ENCODE measurements at places on chromosomes 1 and 21.

DNA sequence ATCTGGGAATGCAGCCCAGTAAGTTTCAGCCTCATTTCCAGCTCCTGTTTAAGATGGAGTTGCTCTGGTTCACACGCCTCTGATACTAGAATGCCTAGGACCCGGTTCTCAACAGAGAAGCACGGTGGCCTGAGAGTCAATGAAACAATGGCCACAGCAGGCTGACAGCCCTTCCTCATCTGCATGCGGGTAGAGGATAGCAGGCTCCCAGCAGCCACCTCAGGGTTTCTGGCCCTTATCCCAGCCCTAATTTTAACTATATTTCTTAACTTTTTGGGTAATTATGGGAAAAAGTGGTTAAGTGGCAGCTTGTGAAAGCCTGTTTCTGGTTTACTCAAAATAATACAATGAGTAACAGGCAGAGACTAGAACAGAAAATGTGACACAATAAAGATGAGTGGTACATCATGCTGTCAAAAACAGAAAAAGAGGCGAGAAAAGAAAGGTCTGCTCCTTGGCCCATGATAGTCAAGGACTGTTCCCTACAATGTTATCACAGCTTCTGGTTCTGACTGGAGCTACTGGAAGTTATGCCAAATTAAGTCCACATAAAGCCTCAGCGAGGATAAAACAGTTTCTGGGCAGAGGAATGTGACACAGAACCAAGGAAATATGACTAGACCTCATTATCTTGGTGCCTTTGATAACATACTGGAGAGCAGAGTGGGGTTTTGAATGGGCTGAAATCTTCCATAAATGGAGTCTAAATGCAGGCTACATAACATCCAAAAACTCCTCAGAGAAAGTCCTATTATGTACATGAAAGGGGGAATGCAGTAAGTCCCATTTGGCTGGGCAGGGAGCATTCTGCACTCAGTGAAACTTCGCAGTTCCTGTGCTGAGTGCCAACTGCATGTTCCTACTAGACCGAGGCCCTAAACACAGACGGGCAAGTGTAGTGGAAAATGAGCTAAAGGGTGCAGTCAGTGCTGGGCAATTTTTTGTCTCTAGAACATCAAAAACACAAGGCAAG lies 92.1 kb downstream of the NIBAN1 start:
- no peak for DNase-seq

DNA sequence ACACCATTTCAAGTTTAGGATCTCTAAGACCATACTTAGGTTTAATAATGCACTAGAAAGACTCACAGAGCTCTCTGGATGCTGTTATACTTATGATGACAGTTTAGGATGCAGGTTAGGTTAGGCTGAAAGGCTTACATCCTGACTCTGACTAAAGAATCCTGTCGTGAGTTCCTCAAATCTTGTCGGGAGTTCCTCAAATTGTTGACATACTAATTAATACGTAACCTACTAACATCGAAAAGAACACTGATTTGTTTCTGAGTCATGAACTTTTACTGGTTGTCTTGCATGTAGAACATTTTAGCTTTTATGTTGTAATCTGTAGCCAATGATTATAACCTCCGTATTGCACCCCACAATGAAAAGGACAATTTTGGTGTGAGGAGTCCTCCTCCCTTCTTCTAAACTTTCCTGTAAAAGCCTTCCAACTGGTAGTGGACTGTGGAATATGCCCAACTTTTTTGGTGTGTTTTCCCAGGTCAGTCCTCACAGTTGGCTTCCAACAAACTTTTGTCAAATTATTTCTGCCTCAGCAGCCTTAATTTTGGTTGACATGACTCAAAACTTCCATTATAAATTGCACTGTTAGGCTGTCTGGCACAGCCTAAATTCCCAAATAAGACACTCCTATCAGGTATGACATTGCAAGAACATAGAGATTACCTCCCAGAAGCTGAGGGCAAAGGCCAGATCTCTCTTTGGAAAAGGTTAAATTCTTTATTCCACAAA lies 107.9 kb upstream of the PALMD start:
- DNase-seq = no peak

GRCh38 chr1:52904927-52905698 lies 16.4 kb downstream of the ECHDC2 start:
- peak; percentile 52 for DNase-seq

- DNase-seq = no peak
Measured at GRCh38 chr1:67294836-67295617, 12.6 kb upstream of the IL12RB2 start.

GRCh38 chr1:93844262-93845045 lies 34.6 kb downstream of the DNTTIP2 start:
- peak; percentile 53 for DNase-seq

DNA sequence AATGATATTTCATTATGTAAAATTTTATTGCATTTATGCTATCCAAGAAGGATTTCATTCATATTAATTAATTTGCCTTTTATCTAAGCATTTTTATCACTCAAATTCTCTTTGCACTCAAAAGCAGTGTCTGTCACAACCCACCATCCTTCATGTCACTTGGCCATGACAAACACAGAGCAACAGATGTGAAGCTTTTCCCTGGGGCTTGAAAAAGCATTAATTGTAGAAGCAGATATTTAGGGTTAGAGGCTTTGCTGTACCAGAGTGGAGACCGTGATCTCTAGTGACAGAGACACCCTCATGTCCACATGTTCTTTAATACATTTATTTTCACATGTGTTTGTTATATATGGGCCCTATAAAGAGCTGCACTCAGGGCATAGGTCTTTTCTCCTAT lies 230.5 kb downstream of the SPATA17 start:
- DNase-seq = no peak

- no peak for DNase-seq
Measured at GRCh38 chr1:170580636-170581440, 48.9 kb downstream of the GORAB start.

DNA sequence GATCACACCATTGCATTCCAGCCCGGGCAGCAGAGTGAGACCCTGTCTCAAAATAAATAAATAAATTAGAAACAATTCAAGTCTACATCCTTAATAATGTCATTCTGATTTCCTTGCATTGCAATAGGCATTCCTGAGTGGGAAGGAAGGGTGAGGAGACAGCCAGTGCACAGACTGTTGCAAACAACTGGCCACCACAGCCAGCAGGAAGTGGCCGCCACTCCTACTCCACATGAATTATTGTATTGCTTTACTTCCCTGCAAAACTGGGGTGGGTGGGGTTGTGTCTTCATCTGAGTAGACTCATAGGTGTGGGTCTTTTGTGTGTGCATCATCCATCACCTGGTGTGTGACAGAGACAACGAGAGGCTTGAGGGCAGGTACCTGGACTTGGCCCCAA lies 60.1 kb downstream of the OPTC start:
- DNase-seq = no peak

- DNase-seq = peak; percentile 15
Measured at GRCh38 chr1:93324486-93325464, 20.9 kb upstream of the DR1 start.

DNA sequence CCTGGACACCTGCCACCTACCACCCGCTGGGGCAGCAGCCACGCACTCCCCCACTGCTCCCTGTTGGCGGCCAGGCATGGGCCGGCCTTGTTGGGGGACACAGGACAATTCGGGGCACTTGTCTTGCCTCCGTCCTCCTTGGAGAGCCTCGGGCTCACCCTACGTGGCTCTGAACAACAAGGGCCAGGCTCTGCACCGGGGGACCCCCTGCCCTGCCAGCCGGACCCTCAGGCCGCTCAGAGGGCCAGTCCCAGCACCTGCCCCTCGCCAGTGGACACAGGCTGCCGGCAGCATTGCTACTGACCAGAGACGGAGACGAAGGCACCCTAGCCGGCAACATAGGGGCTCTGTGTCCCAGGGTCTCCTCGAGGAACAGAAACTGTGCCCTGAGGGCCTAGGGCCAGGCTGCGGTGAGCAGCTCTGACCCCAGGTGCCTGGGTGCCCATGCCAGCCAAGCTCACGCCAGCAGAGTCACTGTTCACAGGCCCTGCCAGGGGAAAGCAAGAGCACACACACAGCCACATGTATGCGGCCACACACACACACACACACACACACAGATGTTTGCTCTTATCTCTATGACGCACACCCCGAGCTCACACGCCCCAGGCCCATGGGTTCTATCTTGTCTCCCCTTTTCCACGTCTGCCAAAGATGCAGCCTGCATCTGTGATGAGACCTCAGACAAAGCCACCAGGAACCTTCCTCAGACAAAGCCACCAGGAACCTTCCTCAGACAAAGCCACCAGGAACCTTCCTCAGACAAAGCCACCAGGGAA lies 45.9 kb downstream of the MORN1 start:
- DNase-seq = no peak

- no peak for DNase-seq
Measured at GRCh38 chr1:9367806-9368205, 75.1 kb downstream of the SPSB1 start.

DNA sequence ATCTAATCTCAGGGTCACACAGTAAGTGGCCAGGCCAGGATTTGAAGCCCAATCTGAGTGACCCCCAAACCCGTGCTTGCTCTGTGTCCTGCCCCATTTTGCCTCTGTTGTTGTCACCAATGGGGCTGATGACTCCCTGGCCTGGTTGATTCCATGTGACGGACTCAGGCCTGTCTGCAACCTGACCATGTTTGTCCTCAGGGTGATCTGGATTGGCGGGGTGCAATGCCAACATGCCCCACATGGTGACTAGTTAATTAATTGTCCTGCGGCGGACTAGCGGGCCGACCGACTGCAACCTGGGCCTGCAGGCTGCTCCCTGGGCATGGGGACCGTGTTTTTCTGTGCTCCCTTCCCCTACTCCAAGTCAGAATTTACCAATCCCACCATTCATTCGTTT lies 256.3 kb downstream of the MATN1 start:
- DNase-seq = no peak

DNA sequence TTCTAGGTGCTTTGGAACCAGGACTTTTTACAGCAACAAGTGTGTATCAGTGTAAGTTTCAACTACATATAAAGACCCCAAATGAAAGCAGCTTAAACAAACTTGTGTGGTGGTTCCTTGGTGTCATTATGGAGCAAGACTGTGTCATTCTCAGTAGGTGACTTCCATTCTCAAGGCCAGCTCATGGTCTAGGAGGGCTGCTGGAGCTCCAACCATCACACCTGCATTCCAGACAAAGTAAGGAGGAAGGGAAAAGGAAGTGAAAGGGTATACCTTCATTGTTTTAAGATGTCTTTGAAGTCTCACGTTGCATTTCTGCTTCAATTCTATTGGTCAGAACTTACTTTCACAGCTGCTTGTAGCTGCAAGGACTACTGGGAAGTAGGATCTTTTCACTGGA lies 188.6 kb downstream of the C1orf94 start:
- DNase-seq = no peak

GRCh38 chr21:44441581-44442265 lies 13.6 kb upstream of the LRRC3 start:
- no peak for DNase-seq

DNA sequence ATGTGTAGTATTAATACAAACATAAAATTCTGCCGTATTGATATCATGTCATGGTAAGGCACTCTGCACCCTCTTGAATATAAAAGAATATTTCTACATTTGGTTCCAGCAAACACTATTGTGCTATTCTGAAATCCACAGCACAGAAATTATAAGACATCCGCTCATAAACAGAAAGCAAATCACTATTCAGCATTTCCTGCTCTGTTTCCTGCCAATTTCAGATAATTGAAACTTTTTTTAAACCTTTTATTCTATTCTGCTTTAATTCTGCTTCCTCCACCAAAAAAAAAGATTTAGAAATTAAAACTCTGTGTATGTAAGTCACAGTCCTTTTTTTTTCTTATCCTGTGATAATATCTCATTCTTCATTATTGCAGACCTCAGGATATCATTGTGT lies 39.6 kb upstream of the PLEKHO1 start:
- no peak for DNase-seq

- DNase-seq = no peak
Measured at GRCh38 chr1:234603221-234604204, 6.5 kb downstream of the IRF2BP2 start.

GRCh38 chr1:6472391-6472790 lies 6.4 kb upstream of the TNFRSF25 start:
- DNase-seq = peak; percentile 54

DNA sequence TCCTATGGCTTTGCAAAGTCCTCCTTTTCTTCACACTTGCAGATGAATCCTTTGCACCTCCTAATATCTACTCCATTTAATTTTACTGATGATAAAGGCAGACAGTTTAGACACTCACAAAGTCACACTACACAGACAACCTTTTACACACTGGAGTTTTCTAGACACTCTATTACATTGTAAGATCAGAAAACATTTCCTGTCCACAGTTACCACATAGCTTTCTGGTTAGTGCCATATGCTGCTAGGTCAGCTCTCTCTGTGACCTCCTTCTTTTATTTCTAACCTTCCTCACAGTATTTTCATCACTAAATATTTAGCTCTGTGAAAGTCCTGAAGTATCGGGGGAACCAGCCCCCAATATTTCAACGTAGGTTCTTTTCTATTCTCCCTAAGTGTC lies 5.1 kb downstream of the SH2D1B start:
- no peak for DNase-seq

DNA sequence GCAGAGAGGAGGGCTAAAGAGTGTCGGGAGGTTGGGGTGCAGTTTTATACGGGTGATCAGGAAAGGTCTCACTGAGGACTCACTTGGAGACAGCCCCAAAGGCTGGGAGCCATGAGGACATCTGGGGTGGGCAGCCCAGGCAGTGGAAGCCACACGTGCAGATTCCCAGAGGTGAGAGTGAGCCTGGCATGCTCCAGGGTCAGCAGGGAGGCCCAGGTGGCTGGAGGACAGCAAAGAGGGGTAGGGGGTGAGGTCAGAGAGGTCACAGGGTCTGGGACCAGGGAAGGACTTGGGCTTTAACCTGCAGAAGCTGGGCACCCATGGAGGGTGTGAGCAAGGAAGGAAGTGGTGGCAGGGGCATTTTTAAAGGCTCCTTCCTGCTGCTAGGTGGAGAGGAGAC lies 481.7 kb downstream of the MATN1 start:
- DNase-seq = no peak

DNA sequence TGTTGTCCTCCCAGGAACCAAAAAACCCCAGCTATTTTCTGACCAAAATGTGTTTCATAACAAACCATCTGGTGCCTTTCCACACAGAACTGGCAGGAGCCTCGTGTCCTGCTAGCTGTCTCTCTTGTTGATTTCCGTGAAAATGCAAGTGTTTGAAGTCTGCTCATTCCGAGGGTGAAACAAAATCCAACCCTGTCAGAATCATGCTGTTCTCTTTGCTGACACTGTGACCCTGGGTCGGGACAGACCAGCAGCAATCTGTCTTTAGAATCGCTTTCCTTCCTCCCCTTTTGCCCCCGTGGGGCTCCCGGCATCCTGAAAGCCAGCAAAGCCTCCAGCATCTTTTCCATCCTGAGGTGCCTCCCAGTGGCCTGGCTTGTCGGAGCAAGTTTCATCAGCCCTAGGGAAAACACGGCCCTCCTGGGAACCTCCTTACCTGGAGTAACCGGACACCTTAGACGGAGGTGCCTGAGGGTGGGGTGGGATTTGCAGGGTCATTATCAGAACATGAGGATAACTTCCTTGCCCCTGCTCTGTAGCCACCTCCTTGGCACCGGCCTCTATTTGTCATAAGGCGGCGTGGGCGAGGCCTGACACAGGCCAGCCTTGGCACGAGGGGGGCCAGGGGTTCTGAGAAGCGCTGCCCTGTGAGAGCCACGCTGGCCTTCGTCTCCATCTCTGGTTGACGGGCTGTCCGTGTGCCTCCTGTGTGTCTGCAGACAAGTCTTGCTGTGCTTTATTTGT lies 24.9 kb downstream of the LDLRAP1 start:
- DNase-seq = peak; percentile 67

GRCh38 chr1:198919667-198920398 lies 281.0 kb downstream of the PTPRC start:
- no peak for DNase-seq

- peak; percentile 48 for DNase-seq
Measured at GRCh38 chr1:64965366-64966157, 787 bp downstream of the JAK1 start.

GRCh38 chr1:113153116-113153803 lies 80.3 kb downstream of the LRIG2 start:
- no peak for DNase-seq
